ENCODE measurements at places on chromosomes 6 and 20.

DNA sequence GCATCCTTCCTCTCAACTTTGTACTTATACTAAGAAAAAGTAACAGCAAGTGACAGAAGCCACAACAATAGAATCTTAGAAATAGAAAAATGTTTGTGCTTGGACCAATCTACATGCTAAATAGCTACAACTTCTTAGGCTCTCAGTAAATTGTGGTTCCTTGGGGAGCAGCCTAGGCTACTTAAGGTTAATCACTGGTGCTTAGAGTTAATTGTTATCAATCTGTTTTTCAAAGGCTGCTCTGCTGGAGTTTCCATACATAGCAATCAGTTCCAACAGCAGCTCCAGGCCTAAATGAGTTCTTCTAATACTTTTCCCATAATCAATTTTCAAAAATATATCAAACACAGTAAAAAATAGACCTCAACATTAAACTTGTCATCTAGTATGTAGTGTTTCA is 571.4 kb downstream of the EPHA7 start:
- no peak for DNase-seq

DNA sequence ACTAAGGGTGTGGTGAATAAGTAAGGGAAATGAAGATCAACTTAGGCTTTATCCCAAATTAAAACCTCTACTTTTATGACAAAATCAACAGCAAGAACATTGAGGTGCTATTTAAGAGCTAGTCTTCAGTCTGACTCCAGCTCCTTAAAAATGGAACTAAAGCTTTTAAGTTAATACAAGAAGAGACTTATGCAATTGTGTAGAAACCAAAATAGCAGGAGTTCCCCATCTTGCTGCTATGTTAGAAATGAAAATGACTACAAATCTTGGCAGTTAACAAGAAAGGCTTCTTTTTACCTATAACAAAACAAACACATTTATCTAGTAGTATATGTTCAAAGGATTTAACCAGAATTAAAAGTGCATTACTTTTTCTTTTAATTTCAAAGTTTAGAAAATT is 25.7 kb downstream of the HMGN3 start:
- DNase-seq: no peak

GRCh38 chr20:13922241-13922640 is 68.2 kb downstream of the SEL1L2 start:
- DNase-seq: no peak

DNA sequence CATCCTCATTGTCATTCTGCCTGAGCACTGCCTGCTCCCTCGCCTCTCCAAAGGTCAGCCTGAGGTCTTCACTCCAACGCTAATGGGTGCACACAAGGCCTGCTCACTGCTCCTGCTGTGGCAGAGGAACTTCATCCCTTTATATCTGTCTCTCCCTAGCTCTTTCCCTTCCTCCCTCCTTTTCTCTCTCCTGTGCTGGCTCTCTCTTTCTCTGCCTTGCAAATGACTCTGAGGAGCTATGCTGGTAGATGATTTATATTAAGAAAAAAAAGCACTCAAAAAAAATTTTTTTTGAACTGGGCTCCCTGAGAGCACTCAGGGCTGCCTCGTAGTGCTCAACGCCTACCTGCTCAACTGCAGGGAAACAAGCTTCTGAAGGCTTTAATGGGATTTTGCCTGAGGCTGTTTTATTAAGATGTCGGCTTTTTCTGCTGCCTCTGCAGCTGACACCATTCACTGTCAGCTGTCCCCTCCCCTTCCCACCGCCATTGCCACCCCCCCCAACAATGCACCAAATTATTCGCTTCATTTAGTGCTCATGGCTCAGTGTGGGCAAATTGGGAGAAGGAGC is 137.7 kb upstream of the DEFB112 start:
- no peak for DNase-seq

DNA sequence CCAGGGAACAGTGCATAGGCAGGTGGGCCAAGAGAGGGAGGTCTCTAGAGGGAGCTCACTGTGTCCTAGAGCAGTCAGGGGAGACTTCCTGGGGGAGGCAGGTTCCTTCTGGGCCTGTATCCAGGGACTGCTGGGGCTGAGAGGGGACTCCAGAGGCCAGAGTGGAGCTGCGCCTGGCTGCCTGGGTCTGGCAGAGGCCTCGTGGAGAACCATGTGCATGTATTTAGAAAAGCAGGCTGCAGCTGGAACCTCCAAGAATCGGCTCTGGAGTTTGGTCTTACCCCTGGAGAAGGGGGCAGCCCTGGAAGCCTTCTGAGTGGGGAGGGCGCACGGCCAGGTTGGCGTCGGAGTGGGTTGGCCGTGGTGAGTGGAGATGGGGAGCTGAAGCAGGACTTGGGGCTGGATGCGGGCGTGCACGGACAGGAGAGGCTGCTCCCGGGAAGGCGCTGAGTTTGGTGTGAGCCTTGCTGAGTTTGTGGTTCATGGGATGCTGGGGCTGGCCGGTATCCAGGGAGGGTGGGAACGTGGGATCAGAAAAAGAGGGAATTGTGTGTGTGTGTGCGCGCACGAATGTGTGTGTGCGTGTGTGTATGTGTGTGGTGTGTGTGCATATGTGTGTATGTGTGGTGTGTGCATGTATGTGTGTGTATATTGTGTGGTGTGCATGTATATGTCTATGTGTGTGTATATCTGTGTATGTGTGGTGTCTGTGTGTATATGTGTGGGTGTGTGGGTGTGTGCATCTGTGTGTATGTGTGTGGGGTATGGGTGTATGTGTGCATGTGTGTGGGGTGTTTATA is 10.8 kb downstream of the VSTM2L start:
- DNase-seq: no peak

GRCh38 chr6:114007516-114007915 is 36.6 kb upstream of the HDAC2 start:
- no peak for DNase-seq
